ENCODE measurements at places on chromosomes 1 and 21.

DNA sequence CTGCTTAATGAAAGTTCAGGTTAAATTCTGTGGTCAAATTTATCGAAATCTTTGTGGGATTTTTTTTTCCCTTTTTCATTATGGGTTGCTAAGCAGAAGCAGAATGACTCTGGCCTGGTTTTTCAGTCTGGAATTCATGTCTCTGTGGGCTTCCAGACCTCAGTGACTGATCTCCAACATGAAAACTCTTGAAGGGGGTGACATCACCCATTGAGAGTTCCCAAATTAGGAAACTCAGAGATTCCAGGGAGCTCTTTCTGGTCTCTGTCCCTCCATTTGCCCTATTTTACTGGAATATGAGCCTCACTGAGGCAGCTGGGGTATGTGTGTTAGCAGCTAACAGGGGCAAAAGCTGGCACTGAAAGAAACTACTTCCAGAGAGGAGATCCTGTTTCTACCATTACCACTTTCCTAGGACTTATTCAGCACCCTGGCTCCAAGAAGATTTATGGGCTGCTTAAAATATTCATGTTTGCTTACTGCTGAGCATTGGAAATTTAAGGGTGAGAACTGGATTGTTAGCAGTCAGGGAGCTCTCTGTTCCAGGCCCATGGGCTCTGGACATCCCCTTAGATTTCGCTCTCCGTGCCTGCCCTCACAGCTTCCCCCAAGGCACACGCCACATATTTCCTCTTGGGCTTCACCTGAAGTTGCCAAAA, 203.4 kb upstream of the SPAG17 start:
- no peak for DNase-seq

GRCh38 chr21:27192281-27192949, 225.5 kb upstream of the ADAMTS5 start:
- no peak for DNase-seq

- DNase-seq = no peak
These were observed 105.9 kb downstream of the BCAR3 start for GRCh38 chr1:93575621-93576284.

DNA sequence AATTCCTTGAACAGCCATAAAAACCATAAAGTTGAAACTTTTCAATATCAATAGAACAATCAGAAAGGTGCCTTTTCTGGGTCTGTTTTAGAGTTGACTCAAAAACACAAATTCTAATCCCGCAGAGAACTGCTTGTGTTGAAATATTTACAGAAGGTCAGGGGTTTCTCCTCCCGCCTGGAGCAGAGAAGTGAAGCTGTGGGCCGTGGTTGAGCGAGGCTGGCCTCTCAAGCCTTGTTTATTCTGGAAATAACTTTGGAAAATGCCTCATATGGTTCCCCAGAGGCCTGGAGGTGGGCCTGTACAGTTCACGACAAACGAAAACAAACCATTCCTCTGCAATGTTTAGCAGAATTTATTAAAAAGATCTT, 90.8 kb upstream of the ERRFI1 start:
- DNase-seq = no peak

- peak; percentile 9 for DNase-seq
These were observed 20.4 kb downstream of the SLC25A33 start for GRCh38 chr1:9559673-9560072.

- no peak for DNase-seq
These were observed 6.7 kb upstream of the VSIG8 start for GRCh38 chr1:159869173-159869572.

- no peak for DNase-seq
These were observed 2.7 kb upstream of the HMGN2 start for GRCh38 chr1:26469558-26469957.

GRCh38 chr1:116853680-116854402, 55.9 kb upstream of the PTGFRN start:
- DNase-seq = no peak

- DNase-seq = no peak
These were observed 50.2 kb upstream of the ACTRT2 start for GRCh38 chr1:2971101-2971501.

- no peak for DNase-seq
These were observed 111.8 kb downstream of the RPS6KC1 start for GRCh38 chr1:213162862-213163261.

GRCh38 chr1:197660389-197660788, 114.9 kb downstream of the DENND1B start:
- DNase-seq = no peak

DNA sequence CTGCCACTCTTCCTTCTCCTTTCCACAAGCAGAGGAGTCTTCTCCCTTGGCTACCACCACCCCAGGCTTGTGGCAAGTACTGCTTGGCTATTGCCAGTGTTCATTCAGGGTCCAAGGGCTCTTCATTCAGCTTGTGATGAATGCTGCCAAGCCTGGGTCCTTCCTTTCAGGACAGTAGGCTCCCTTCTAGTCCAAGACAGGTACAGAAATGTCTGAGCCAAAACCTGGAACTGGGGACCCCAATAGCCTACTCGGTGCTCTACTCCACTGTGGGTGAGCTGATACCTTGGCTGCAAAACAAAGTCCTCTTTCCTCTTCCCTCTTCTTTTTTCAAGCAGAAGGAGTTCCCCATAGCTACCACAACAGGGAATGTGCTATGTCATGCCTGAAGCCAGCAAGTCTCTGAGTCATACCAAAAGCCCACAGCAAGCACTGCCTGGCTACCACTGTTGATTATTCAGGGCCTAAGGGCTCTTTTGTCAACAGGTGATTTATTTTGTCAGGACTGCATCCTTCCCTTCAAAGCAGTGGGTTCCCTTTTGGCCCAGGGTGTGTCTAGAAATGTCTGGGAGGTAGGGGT, 268.9 kb downstream of the HHAT start:
- DNase-seq = no peak

DNA sequence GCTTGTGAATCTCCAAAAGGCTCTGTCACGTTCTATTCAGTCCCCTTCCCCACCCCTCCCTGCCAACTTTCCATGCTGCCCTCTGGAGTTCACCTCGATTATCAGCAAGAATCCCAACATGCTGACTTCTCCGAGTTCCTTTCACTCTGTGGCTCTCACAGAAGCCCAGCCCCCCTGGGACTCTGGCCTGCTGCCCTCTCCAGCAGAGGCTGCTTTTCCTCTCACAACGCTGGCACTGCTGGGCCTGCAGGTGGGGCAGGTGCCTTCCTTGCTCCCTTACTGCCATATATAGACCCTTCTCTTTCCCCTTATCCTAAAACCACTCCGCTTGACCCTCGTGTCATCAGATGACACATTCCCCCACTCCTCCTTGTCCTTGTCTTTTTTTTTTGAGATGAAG, 10.2 kb upstream of the RNF186 start:
- DNase-seq = no peak

- no peak for DNase-seq
These were observed 15.0 kb upstream of the RGS4 start for GRCh38 chr1:163054181-163054591.

DNA sequence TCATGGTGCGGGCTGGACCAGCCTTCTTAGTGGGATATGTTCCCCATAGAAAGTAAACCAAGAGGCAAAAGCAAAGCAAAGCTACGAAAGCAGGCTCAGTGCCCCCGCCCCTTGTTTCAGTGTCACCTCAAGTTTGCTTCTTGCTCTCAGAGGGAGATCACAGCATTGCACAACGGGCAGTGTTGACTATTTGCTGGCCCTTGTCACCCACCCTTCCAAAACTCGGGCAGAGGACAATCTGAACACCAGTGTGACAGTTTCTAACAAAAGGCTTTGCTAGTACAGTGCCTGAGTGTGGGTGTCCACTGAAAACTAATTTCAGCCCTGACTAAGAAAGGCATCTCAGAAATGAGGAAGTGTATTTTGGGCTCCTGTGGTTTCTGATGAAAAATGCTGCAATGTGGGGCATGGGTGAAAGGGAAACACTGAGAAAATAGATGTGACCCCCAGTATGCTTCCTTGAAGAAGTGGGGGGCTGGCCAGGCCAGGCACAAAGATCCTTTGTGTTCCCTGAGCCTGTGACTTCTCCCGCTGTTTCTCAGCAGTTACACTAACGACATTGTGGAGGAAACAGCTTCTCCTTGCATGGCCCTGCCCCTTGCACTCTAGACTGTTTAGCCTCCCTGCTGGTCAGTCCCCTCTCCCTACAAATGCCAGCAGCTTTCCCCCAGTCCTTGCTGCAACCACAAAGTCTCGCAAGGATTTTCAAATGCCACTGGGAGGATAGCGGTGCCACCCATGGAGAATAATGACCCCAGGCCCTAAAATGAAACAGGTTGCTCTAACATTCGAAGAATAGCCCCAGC, 33.3 kb upstream of the KCNE1 start:
- no peak for DNase-seq

GRCh38 chr1:112253366-112253765, 142.6 kb upstream of the CTTNBP2NL start:
- DNase-seq = no peak

- no peak for DNase-seq
These were observed 230.7 kb upstream of the DUSP10 start for GRCh38 chr1:221972276-221973235.

DNA sequence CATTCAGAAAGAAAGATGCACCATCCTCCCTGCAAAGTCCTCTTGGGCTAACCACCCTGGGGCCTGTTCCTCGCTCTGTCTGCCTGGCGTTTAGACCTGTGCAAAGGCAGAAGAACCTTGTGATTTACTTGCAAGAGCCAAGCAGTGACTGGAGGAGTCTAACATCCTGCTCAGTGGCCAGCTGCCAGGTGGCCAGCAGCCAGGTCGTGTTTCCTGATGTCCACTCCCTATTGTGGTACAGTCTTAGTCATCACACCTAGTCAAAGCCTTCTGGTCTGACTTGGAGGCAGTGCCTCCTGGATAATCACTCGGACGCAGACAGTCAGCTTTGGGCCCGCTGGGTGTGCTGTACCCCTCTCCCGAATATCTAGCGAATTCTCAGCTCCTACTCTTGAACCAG, 118.1 kb downstream of the PGBD5 start:
- DNase-seq = no peak

DNA sequence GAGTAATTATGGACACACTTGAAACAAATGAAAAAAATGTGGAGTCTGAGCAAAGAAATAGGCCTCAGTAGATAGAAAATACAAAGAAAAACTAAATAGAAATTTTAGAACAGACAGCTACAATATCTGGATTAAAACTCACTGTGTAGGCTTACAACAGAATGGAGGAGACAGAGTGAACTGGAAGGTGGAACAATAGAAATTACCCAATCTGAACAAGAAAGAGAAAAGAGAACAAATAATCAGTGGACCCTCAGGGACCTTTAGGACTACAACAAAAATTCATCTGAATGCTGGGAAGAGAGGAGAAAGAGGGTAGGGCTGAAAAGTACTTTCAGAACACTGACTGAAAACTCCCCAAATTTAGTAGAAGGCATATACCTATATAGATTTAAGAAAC, 90.0 kb downstream of the POU2F1 start:
- DNase-seq = no peak

GRCh38 chr1:179809506-179810366, 66.6 kb downstream of the FAM163A start:
- peak; percentile 67 for DNase-seq

DNA sequence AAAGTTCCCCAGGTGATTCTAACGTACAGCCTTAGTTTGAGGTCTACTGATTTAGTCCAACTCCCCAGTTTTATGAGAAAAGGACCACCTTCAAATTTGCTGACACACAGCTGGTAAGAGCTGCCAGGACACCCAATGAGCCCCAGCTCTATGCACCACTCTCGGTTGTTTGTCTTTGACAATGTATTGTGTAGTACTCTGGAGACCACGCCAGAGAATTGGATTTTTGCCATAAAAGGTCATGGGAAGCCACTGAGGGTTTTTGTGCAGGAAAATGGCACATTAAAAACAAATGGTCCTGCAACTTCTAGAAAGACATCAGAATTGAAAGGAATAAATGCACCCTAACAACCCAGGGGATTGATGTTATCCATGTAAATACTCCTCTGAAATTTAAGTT, 7.1 kb upstream of the IER5 start:
- no peak for DNase-seq

DNA sequence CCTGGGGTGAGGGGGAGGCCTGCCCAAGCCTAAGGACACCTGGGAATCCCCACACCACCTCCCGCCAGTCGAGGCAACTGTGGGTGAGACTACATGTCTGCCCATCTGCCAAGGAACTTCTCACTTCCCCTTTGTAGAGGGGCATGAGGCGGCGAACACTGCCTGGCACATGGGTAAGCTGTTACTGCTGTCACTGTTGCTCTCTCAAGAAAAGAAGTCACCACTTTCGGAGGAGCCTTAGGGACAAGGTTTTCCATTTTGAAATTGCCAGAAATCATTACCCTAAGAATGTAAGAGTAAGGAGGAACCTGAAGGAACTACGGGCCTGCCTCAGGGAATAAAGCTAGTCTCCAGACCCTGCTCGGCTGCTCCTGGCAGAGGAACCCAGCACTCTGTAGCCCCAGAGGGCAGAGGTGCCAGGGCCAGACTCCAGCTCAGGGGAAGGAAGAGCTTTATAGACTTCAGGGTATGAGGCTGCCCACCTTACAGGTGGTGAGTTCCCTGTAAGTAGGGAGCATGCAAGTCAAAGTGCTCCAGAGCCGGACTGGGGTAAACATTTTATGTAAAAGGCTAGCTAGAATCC, 23.3 kb downstream of the SLC2A1 start:
- no peak for DNase-seq

DNA sequence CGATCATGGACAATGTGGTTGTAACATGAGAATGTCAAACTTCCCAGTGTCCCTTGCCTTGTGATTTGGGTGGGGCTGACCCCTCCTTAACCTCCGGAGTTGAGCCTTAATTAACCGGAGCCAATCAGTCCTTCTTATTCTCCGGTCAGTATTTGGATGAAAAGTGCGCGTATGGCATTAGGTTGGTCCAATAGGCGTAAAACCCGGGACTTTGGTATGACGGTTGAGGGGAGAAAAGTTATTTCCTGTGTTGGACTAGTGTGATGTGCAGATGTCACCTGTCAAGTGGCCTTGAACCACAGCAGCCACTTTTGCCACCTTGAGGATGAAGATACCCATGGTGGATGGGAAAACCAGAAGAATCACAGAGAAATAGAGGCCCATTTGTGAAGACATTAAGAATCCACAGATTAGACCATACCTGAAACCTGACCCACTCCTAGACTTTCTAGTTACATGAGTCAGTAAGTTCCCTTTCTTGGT, 5.1 kb downstream of the PAFAH2 start:
- no peak for DNase-seq

DNA sequence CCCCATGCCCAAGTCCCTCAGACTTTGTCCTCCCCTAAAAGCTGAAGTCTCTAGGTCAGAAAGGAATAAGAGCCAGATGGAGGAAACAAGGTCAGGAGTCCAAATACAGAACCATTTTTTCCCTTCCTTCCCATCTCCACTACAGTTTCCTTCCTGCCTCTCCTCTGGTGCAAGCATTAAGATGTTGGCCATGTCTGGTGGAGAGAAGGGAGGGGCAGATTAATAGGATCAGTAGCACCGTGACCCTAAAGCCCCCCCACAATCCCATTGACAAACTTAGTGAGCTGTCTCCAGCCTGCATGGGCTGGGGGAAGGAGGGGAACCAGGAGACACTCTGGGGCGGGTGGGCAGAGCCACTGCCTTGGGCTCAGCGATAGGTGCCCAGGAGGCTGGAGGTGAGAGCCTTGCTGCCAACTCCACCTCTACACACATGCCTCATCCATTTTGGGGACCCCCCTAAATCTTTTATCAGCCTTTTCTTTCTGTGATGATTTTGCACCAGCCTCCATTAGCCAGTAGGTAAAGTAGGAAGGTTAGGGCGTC, 59.8 kb downstream of the RHBG start:
- no peak for DNase-seq

GRCh38 chr1:19973616-19974015, 5.8 kb downstream of the PLA2G2A start:
- DNase-seq = no peak

- no peak for DNase-seq
These were observed 1011.8 kb downstream of the PLA2G4A start for GRCh38 chr1:187840557-187840956.

GRCh38 chr1:9388335-9389180, 95.9 kb downstream of the SPSB1 start:
- DNase-seq = no peak
